ENCODE measurements at places on chromosomes 2 and 18. TPM values are rescaled to one million over a fixed set of nuclear protein-coding genes. Genes with fewer than 3 reads are reported as not detected.

The PPP1R1C gene
- not detected for total RNA-seq

DNA sequence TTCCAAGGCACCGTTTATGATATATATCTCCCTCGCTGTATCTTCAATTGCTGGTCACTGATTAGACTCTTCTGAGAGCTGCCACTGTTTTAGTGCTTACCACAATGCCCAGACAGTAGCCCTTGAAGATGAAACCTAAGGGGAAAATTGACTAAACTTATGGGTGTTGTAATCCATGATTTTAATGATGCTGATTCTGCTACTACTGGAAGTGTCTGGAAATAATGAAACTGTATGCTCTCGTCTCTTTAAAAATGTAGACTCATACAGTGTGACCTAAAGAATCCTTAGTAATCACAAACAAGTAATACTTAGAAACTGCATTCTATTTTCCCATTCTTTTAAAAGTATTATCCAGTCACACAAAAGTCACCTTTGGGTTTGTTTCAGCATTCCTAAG lies 5.5 kb upstream of the SLC8A1 start:
- no peak overlapping the region for H3K27ac ChIP-seq
- H3K4me1 ChIP-seq = peaks cover 3% of the 10 kb centered on the region
- H3K4me3 ChIP-seq = peak overlapping the region; percentile 20
- H3K36me3 ChIP-seq = no peaks in the 10 kb centered on the region
- DNase-seq = no peak

- no peak overlapping the region for H3K4me3 ChIP-seq
- no peaks in the 10 kb centered on the region for H3K27me3 ChIP-seq
- no peak overlapping the region for H3K27ac ChIP-seq
- no peak for DNase-seq
- H3K36me3 ChIP-seq = no peaks in the 10 kb centered on the region
- no peaks in the 10 kb centered on the region for H3K4me1 ChIP-seq
These were observed 139.2 kb downstream of the CCDC102B start for GRCh38 chr18:68937029-68937599.

DNA sequence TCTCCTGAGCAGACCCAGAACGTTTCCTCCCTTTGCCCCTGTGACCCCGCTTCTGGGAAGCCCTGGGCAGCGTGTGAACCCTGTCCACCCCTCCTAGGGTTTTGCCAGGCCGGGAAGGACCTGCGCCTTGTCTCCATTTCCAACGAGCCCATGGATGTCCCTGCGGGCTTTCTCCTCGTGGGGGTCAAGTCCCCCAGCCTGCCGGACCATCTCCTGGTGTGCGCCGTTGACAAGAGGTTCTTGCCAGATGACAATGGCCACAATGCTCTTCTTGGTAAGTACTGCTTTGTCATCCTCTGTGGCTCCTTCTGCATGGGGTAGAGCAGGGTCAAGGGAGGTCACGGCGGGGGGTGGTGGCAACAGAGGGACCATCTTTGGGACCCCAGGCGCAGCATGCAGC lies 32.5 kb downstream of the GREB1 start:
- H3K27me3 ChIP-seq = no peaks in the 10 kb centered on the region
- H3K4me1 ChIP-seq = no peaks in the 10 kb centered on the region
- no peak overlapping the region for H3K4me3 ChIP-seq
- H3K36me3 ChIP-seq = no peaks in the 10 kb centered on the region
- no peak overlapping the region for H3K27ac ChIP-seq

The RGPD3 gene
- total RNA-seq = 1.1 TPM

- no peaks in the 10 kb centered on the region for H3K36me3 ChIP-seq
- H3K27ac ChIP-seq = no peak overlapping the region
- H3K27me3 ChIP-seq = no peaks in the 10 kb centered on the region
- no peak for DNase-seq
These were observed 87.5 kb upstream of the NEDD4L start for GRCh38 chr18:57956491-57956890.

DNA sequence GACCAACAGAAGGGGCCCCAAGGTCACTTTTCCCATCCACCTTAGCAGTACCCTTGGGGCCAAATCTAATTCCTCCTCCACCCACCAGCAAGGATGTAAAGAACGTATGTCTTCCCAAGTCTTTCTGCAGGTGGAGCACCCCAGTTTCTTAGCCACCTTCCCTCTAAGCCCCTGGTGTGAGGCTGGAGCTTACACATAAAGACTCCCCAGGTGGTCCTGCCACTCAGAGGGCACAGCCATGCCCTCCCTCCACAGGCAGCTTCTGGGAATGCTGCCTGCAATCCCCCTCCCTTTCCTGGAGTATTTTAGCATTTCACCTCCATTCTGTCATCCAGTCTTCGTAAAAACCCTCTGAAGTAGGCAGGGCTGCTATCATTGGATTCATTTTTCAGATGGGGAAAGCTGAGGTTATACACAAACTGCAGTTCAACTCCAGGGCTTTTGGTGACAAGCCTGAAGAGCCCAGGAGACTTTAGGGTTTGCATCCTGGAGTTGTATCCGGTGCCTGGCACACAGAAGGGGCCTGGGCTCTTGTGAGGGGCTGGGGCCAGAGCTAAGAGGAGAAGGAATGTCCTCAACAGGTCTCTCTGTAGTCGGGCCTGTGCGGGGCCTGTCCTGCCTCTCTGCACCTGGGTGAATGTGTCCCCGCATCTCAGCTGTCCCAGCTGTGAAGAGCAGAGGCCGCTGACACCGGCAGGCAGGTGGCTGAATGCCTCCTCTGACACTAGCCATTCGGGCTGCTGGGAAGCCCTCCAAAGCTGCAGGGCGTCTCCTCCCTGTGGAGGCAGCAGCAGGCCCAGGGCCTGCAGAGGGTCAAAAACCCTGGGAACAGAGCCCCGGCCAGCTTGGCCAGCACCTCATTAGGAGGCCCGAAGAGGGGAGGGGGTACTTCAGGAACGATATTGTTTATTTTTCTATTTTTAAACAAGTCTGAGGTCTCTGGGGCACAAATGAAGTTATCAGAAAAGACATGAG lies 27.6 kb downstream of the CIB4 start:
- DNase-seq = no peak
- H3K27me3 ChIP-seq = no peaks in the 10 kb centered on the region
- H3K27ac ChIP-seq = peak overlapping the region; percentile 34
- no peaks in the 10 kb centered on the region for H3K36me3 ChIP-seq
- H3K4me1 ChIP-seq = peaks cover 24% of the 10 kb centered on the region

The ALK gene
- 2.0 TPM for total RNA-seq

The CPS1 gene
- 3.4 TPM for total RNA-seq

The ALPG gene
- total RNA-seq = not detected

GRCh38 chr2:110153416-110153815 lies 37.8 kb upstream of the MALL start:
- H3K4me3 ChIP-seq = no peak overlapping the region
- DNase-seq = no peak
- H3K27ac ChIP-seq = no peak overlapping the region
- H3K36me3 ChIP-seq = no peaks in the 10 kb centered on the region

DNA sequence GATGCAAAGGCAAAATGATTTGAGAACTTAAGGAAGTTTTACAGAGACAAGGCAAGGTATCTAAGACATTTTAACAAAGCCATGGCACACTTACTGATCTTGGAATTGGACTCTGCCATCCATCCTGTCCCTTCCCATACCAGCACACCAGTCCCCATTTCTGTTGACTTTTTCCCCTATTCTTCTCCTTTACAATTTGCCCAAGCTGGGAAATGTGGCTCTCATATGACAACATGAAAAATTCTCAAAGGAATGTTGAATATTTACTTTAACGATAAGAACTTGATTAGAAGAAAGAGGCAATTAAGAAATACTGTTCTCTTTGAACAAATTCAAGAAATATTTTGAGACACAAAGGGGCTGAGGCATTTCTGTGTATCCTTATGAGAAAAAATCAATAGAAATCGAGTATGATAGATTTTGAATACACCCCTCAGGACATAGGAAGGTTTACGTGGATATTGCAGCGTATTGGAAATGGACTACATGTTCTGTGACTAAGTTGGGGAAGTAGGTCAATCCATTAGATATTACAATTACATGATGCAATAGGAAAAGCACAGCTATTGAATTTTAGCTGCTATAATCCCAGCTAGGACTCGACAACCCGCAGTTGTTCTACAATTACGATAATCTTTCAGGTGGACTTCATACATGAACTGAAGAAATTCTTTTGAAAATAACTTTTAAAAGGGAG lies 201.6 kb downstream of the TRIB2 start:
- no peak for DNase-seq
- H3K27me3 ChIP-seq = no peaks in the 10 kb centered on the region
- H3K36me3 ChIP-seq = no peaks in the 10 kb centered on the region

DNA sequence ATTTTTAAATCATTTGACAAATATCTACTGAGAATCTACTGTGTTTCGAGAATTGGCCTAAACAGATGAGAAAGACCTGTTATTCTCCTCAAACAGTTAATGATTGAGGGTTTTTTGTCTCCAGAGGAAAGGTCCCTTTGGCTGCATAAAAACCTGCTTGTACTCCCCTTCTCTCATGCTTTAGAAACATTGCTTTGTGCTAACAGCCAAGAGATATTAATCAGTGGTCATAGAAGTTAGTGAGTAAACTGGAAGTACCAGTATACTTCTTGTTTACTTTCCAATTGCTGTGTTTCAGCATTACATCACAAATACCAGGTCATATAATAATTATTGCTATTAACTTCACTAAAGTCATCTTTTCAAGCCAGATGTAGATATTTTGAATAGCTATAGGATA lies 34.1 kb downstream of the ITGB6 start:
- no peaks in the 10 kb centered on the region for H3K27me3 ChIP-seq
- no peaks in the 10 kb centered on the region for H3K36me3 ChIP-seq
- no peak for DNase-seq
- no peak overlapping the region for H3K4me3 ChIP-seq

GRCh38 chr2:38722271-38723061 lies 28.7 kb downstream of the SRSF7 start:
- H3K36me3 ChIP-seq = no peaks in the 10 kb centered on the region
- H3K27me3 ChIP-seq = no peaks in the 10 kb centered on the region
- no peak overlapping the region for H3K4me3 ChIP-seq
- no peak for DNase-seq

DNA sequence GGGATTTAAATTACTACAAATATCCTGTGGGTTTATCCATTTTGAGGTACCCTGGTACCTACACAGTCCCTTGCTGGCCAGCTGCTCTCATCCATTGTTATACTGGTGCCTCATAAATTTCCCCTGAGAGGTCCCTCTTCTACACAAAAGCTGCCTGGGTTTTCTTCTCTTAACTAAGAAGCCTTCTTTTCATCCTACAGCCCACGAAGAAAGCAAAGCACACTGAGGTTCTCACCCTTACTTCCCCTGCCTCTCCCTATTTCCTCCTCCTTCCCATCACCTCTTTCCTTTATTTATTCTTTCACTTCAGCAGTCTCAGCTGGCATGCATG lies 154.9 kb downstream of the CSRNP3 start:
- H3K36me3 ChIP-seq = no peaks in the 10 kb centered on the region
- peaks cover 13% of the 10 kb centered on the region for H3K4me1 ChIP-seq
- no peak overlapping the region for H3K27ac ChIP-seq

DNA sequence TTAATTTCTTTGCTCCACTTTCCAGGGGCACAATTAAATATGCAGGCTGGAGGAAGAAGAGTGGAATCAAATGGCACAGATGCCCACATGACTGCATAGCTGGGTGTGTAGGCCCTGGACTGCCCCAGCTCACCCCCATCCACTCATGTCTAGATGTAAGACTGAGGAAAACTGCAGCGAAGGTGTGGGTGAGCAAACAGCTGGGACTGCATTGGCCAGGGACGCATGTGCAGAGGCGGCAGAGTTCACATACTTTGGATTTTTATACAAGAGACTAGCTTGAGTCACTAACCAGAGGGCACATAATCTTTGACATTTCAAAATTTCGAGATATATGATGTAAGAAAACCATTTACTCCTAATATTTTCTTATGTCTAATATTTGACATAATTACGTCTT lies 60.1 kb downstream of the SPIRE1 start:
- DNase-seq = peak; percentile 21
- no peak overlapping the region for H3K4me3 ChIP-seq
- H3K36me3 ChIP-seq = no peaks in the 10 kb centered on the region

GRCh38 chr2:52970642-52971041 lies 797.0 kb upstream of the CHAC2 start:
- no peak overlapping the region for H3K4me3 ChIP-seq
- no peaks in the 10 kb centered on the region for H3K27me3 ChIP-seq
- no peak overlapping the region for H3K27ac ChIP-seq
- H3K4me1 ChIP-seq = no peaks in the 10 kb centered on the region

DNA sequence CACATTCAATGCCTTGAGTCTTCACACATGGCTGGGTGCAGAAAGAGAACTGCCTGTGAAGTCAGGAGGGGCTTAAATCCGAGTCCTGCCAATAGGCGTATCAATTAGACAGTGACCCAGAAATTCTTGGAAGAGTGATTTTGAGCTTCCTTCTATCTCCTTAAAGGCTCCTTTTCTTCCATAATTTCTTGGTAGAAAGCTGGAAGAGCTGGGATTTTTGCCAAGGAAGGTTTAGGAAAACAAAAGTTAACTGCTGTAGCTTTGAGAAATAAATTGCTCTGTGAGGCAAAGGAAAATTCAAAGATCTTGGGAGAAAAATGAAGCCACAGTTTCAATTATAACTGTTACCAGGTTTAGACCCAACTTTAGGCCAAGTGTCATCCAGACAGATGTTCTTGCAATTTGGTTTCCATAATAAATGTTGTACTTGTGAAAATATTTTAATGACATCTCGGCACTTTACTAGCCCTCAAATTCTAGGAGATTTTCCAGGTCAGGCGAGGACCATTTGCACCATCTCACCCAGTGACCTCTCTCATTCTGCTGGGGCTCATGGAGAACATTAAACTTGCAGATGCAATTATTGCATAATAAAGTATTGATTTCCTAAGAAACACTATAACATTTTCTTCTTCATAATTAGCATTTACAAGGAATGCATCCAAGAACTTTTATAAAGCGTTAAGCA lies 329.7 kb upstream of the MEIS1 start:
- no peak overlapping the region for H3K4me3 ChIP-seq
- H3K4me1 ChIP-seq = no peaks in the 10 kb centered on the region
- no peaks in the 10 kb centered on the region for H3K36me3 ChIP-seq

DNA sequence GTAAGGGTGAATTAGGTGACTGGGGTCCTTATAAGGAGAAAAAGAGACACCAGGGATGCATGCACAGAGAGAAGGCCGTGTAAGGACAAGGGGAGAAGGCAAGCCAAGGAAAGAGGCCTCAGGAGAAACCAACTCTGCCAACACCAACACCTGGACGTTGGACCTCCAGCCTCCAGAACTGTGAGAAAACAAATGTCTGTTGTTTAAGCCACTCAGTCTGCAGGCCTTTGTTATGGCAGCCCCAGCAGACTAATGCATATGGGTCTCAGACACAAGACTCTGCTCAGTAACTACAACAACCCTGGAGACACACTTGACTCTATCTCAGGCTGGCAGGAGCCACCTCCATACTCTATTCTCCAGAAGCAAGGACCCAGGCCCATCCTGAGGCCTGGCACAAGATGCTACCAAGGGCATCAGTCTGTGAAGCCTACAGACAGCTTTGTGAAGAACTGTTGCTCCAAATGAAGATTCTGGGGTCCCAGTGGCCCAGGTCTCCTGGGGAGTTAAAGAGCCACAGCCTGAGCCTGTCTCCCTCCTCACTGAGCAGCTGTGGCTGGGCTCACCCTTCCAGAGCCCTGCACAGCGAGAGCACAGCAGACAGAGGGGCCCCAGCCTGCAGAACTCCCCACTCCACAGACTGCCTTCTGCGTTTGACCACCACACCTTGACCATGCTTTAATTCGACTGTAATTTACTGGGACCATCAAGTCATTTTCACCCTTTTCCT lies 43.0 kb upstream of the SLC35G4 start:
- no peak for DNase-seq
- H3K4me1 ChIP-seq = no peaks in the 10 kb centered on the region
- no peak overlapping the region for H3K4me3 ChIP-seq
- peaks cover 3% of the 10 kb centered on the region for H3K27me3 ChIP-seq

- no peaks in the 10 kb centered on the region for H3K36me3 ChIP-seq
- no peak for DNase-seq
- no peak overlapping the region for H3K4me3 ChIP-seq
- H3K27me3 ChIP-seq = no peaks in the 10 kb centered on the region
- H3K4me1 ChIP-seq = peaks cover 3% of the 10 kb centered on the region
These were observed 27.2 kb downstream of the RTP5 start for GRCh38 chr2:241896746-241897201.

Measured in thoracic aorta (tissue), 2 donors.